ENCODE measurements at places on chromosomes 13 and 19. TPM values are rescaled to one million over a fixed set of nuclear protein-coding genes. Genes with fewer than 3 reads are reported as not detected.

Gene NOP53
- total RNA-seq: 189 TPM

Gene ZNF180
- total RNA-seq: 8.6 TPM

Gene FFAR3
- total RNA-seq: not detected

Gene IZUMO2
- not detected for total RNA-seq

Gene ZNF724
- total RNA-seq: 5.0 TPM

Gene IRF2BP1
- 17.1 TPM for total RNA-seq

Gene OR7G1
- total RNA-seq: not detected

Gene OCEL1
- total RNA-seq: 13.0 TPM

Gene URI1
- total RNA-seq: 26.3 TPM

Gene RASIP1
- 82.1 TPM for total RNA-seq

Gene NOTCH3
- total RNA-seq: 1.5 TPM

Gene ZNF667
- total RNA-seq: 1.6 TPM

Gene FFAR2
- not detected for total RNA-seq

Gene PSPN
- total RNA-seq: 1.2 TPM

Gene ATP5F1D
- 192 TPM for total RNA-seq

Gene TMPRSS9
- not detected for total RNA-seq

Gene PCP2
- not detected for total RNA-seq

Data from endothelial cell of umbilical vein (primary cell).